Activated CD4-positive, alpha-beta T cell treated with anti-CD3 and anti-CD28 coated beads for 36 hours (primary cell): ENCODE measurements at places on chromosomes 16 and 17. TPM values are rescaled to one million over a fixed set of nuclear protein-coding genes. Genes with fewer than 3 reads are reported as not detected.

DNA sequence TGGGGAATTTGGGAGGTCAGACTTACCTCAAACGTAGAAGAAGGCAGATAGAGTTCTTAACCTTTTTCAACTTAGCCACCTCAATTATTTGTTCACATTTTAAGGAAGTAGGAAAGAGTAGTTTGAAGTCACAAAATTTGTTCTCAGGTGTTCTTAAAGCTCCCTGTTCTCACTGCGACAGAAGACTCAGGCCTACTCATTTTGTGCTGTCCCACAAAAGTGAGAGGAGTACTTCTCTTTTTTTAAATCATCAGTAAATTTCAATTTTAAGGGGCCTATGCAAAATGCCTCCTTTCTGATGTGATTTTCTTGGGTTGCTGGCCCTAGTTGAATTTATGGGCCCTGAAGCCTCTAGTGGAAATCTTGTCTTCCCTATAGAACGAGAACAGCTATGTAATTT lies 133.4 kb downstream of the MAP2K6 start:
- H3K27me3 ChIP-seq: no peaks in the 10 kb centered on the region
- peaks cover 7% of the 10 kb centered on the region for H3K36me3 ChIP-seq
- no peak overlapping the region for H3K27ac ChIP-seq
- no peaks in the 10 kb centered on the region for H3K4me1 ChIP-seq

DNA sequence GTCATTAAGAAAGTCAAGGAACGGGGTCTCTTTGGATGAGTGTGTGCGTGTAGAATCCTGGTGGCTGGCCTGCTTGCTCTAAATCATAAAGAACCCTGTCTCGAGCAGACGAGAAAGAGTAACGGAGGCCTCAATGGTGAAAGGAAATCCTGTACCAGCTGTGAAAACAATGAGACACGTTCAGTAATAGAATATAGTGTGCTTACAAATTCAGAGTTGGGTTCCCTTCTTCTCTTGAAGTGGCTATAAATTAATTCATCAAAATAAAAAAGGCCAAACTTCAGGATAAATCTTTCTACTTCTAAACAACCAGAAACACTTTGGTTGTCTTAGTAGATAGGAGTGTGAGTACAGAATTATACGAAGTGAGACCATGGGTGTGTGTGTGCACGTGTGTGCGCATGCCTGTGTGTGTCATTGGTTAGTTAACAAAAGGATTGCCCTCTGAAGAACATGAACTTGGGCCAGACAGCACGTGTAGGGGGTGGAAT lies 48.5 kb downstream of the WWOX start:
- H3K27ac ChIP-seq: no peak overlapping the region
- H3K36me3 ChIP-seq: no peaks in the 10 kb centered on the region
- no peak overlapping the region for H3K4me3 ChIP-seq

GRCh38 chr16:80023865-80024264 lies 423.3 kb upstream of the MAF start:
- no peak for DNase-seq
- H3K27ac ChIP-seq: no peak overlapping the region
- no peaks in the 10 kb centered on the region for H3K36me3 ChIP-seq

- H3K4me1 ChIP-seq: peaks cover 16% of the 10 kb centered on the region
- DNase-seq: no peak
- no peaks in the 10 kb centered on the region for H3K27me3 ChIP-seq
- H3K27ac ChIP-seq: no peak overlapping the region
Observed at GRCh38 chr16:72474501-72475123, 302.7 kb upstream of the PMFBP1 start.

GRCh38 chr17:559551-560431 lies 154.8 kb downstream of the VPS53 start:
- peaks cover 16% of the 10 kb centered on the region for H3K4me1 ChIP-seq
- no peak overlapping the region for H3K4me3 ChIP-seq
- H3K36me3 ChIP-seq: peaks cover 19% of the 10 kb centered on the region
- no peak for DNase-seq

TUFM gene
- total RNA-seq: 241 TPM

ALOX15 gene
- not detected for total RNA-seq

CHST4 gene
- not detected for total RNA-seq
